Dermis blood vessel endothelial cell (primary cell): ENCODE measurements at places on chromosomes 7 and 10. TPM values are rescaled to one million over a fixed set of nuclear protein-coding genes. Genes with fewer than 3 reads are reported as not detected.

Gene RTKN2
- total RNA-seq: 0.17 and 0.33 TPM in 2 replicates

Gene PDE1C
- 0.19 and 1.2 TPM in 2 replicates for total RNA-seq

Gene POU6F2
- total RNA-seq: not detected in 2 replicates

Gene EPO
- not detected in 2 replicates for total RNA-seq

Gene CH25H
- 3.1 and 3.8 TPM in 2 replicates for total RNA-seq

Gene TMEM229A
- total RNA-seq: not detected in 2 replicates

Gene OPALIN
- total RNA-seq: not detected in 2 replicates

Gene HHEX
- 56.7 and 66.9 TPM in 2 replicates for total RNA-seq

Gene CLRN3
- total RNA-seq: 0.19 TPM in 1 of 2 replicates, not detected in the other

Gene WIPF3
- 0.17 TPM in 1 of 2 replicates, not detected in the other for total RNA-seq

Gene TMEM176B
- not detected in 2 replicates for total RNA-seq

Gene PON1
- not detected in 2 replicates for total RNA-seq

Gene GCK
- 0.23 TPM in 1 of 2 replicates, not detected in the other for total RNA-seq

Gene CDC14C
- total RNA-seq: not detected in 2 replicates

Gene ANXA8L1
- total RNA-seq: not detected in 2 replicates
